ENCODE measurements at places on chromosomes 6 and 20. TPM values are rescaled to one million over a fixed set of nuclear protein-coding genes. Genes with fewer than 3 reads are reported as not detected.
A peak's percentile ranks its signal among the peaks of the same experiment; 100 is the strongest.

DNA sequence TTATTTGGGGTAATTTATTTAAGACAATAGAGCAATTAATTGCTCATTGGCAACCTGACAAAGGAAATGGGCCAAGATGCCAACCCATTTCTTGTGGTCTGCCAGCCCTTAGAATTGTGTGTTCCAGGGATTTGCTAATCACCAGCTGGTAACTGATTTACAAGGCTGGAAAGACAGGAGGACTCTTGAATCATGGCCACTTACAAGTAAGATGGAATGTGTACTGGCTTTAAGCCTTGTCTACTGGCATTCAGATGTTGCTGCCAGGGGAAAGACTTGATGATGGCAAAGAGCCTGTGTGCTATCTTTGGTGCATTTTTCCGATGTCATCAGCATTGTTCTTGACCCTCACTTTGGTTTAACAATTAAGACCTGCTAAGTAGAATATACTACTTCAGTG lies 91.0 kb downstream of the BCKDHB start:
- no peak overlapping the region for H3K4me3 ChIP-seq
- no peaks in the 10 kb centered on the region for H3K36me3 ChIP-seq
- H3K27me3 ChIP-seq: no peaks in the 10 kb centered on the region
- no peak overlapping the region for H3K27ac ChIP-seq
- DNase-seq: no peak
- no peaks in the 10 kb centered on the region for H3K4me1 ChIP-seq

- H3K4me1 ChIP-seq: no peaks in the 10 kb centered on the region
- H3K36me3 ChIP-seq: no peaks in the 10 kb centered on the region
- no peak overlapping the region for H3K27ac ChIP-seq
- H3K4me3 ChIP-seq: no peak overlapping the region
- no peaks in the 10 kb centered on the region for H3K27me3 ChIP-seq
Measured at GRCh38 chr6:139961190-139961589, 586.7 kb upstream of the CITED2 start.

HACE1 gene
- 10.1 TPM for total RNA-seq

- peak overlapping the region; percentile 37 for H3K4me3 ChIP-seq
- H3K27ac ChIP-seq: no peak overlapping the region
- peaks cover 10% of the 10 kb centered on the region for H3K4me1 ChIP-seq
- peaks cover 75% of the 10 kb centered on the region for H3K27me3 ChIP-seq
Measured at GRCh38 chr6:106975738-106976064, 1.2 kb upstream of the CD24 start.

EPPIN gene
- not detected for total RNA-seq

- peak; percentile 18 for DNase-seq
- H3K4me3 ChIP-seq: peak overlapping the region; percentile 40
- H3K4me1 ChIP-seq: peaks cover 25% of the 10 kb centered on the region
- H3K27ac ChIP-seq: peak overlapping the region; percentile 46
- peaks cover 4% of the 10 kb centered on the region for H3K27me3 ChIP-seq
Measured at GRCh38 chr20:4661191-4661590, 60.5 kb upstream of the PRND start.

GRCh38 chr6:108543175-108543940 lies 17.4 kb upstream of the FOXO3 start:
- no peak overlapping the region for H3K27ac ChIP-seq
- no peak overlapping the region for H3K4me3 ChIP-seq
- peaks cover 13% of the 10 kb centered on the region for H3K27me3 ChIP-seq
- H3K36me3 ChIP-seq: no peaks in the 10 kb centered on the region
- no peak for DNase-seq

- H3K36me3 ChIP-seq: no peaks in the 10 kb centered on the region
- H3K27ac ChIP-seq: no peak overlapping the region
- no peak overlapping the region for H3K4me3 ChIP-seq
Measured at GRCh38 chr6:34551720-34552119, 4.4 kb downstream of the SPDEF start.

- no peak for DNase-seq
- H3K4me3 ChIP-seq: no peak overlapping the region
- H3K4me1 ChIP-seq: no peaks in the 10 kb centered on the region
- peaks cover 7% of the 10 kb centered on the region for H3K27me3 ChIP-seq
- no peaks in the 10 kb centered on the region for H3K36me3 ChIP-seq
Measured at GRCh38 chr6:15839969-15840541, 177.2 kb upstream of the DTNBP1 start.
